ENCODE measurements at places on chromosomes 13 and 19.

DNA sequence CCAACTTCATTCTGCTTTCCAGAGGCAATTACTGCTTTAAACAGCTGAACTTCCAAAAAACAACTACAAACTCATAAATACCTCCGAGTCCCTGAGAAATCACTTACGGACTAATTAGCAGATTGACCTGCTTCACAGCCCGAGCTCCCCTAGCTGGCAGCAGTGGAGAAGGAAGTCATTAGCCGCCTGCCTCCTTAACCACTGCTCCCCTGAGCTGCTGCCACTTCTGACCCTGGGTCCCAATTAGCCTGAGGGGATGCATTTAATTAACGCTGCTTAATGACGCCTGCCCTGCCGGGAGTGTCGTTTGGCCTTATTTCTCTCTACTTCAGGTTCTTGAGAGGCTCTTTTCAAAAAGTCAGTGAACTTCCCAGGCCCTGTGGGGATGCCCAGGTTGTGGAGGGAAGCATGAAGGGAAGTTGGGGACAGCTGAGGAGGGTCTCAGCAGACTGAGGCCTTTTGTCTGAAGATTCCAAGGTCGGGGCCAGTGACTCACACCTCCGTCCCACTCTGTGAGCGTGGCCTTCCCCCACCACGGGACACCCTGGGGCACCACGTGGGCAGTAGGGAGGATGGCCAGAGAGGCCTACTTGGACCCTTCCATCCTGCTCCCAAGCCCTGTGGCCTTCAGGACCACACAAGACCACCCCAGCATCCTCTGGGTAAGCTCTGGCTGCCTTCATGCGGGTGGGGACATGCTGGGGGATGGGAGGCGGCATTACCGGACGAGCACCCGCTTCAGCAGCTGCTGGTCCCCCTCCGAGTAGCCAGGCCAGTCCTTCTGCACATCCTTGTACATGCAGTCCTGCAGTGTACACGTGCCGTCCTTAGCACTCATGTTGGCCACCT is 19.8 kb upstream of the ISYNA1 start:
- H3K4me1 ChIP-seq = peaks cover 13% of the 10 kb centered on the region
- no peak for DNase-seq
- H3K36me3 ChIP-seq = no peaks in the 10 kb centered on the region
- no peaks in the 10 kb centered on the region for H3K27me3 ChIP-seq
- no peak overlapping the region for H3K4me3 ChIP-seq
- no peak overlapping the region for H3K27ac ChIP-seq

GRCh38 chr19:8397271-8397670 is 7.1 kb downstream of the RAB11B start:
- DNase-seq = no peak
- peak overlapping the region; percentile 16 for H3K27ac ChIP-seq
- H3K4me1 ChIP-seq = peaks cover 64% of the 10 kb centered on the region
- no peaks in the 10 kb centered on the region for H3K27me3 ChIP-seq

DNA sequence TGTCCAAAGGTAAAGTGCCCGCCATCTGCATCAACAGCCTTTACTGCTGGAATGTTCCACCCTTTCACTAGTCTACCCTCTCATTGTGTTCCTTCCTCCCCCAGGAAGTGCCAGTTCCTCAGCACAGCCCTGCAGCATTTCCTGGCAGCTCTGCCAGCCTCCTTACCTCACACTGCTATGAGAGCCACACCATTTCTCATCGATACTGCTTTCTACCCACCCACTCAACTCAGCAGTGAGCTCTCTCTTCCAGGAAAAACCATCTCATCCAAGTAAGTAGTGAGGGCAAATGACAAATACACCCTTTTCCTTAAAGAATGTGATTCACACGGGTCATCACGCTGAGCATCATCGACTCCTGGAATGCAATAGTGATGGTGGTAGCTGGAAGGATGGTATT is 19.8 kb downstream of the UQCRFS1 start:
- DNase-seq = no peak
- no peak overlapping the region for H3K4me3 ChIP-seq
- H3K27ac ChIP-seq = no peak overlapping the region
- no peaks in the 10 kb centered on the region for H3K4me1 ChIP-seq

DNA sequence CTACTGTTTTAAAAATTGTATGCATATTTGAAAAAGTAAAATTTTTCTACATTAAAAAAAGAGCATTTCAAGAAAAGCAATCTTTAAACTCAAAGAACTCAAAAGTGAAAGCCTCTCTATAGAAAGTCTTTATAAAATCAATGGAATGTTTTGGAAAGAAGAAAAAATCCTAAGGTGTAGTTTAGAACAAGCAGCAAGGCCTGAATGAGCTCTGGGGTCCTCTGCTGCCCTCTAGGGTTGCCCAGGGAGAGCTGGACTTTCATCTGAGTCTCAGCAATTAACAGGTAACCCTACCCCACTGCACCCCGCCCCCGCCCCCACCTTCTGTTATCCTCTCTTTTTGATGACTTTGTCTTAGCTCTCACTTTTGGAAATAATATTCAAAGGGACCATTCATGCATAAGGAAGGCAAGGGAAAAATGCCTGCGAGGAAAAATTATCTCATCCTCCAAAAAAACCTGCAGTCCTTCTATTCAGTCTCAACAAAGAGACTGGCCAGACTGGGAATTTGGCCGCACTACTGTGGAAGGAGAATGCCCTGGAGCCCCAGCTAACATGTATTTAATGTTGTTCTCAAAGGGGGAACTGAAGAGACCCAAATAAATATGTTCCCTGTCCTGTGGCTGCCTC is 24.1 kb downstream of the SLC25A30 start:
- no peak overlapping the region for H3K4me3 ChIP-seq
- H3K27me3 ChIP-seq = no peaks in the 10 kb centered on the region
- peak; percentile 71 for DNase-seq
- H3K27ac ChIP-seq = no peak overlapping the region
- H3K4me1 ChIP-seq = no peaks in the 10 kb centered on the region
- no peaks in the 10 kb centered on the region for H3K36me3 ChIP-seq

DNA sequence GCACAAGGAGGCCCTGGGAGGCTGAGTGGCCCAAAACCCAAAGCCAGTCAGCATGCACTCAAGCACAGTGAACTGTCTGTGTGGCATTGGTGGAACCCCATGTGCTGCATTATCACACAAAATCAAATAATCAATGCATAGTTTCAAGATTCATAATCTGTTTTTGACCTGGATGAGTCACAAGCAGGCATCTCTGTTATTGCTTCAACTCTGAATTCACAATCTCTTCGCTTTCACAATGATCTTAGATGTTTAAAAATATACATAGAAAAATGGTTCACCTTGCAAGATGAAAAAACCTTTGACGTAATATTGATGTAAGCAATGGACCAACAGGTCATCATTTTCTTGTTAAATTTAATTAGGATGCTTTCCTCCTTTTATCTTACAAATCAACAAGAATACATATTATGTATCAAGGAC is 455.4 kb downstream of the IRS2 start:
- no peak overlapping the region for H3K27ac ChIP-seq
- H3K36me3 ChIP-seq = no peaks in the 10 kb centered on the region
- DNase-seq = no peak
- no peak overlapping the region for H3K4me3 ChIP-seq

- no peak overlapping the region for H3K4me3 ChIP-seq
- no peak overlapping the region for H3K27ac ChIP-seq
- H3K4me1 ChIP-seq = no peaks in the 10 kb centered on the region
- H3K27me3 ChIP-seq = no peaks in the 10 kb centered on the region
- DNase-seq = no peak
Measured at GRCh38 chr13:110070046-110070445, 236.9 kb downstream of the COL4A1 start.

DNA sequence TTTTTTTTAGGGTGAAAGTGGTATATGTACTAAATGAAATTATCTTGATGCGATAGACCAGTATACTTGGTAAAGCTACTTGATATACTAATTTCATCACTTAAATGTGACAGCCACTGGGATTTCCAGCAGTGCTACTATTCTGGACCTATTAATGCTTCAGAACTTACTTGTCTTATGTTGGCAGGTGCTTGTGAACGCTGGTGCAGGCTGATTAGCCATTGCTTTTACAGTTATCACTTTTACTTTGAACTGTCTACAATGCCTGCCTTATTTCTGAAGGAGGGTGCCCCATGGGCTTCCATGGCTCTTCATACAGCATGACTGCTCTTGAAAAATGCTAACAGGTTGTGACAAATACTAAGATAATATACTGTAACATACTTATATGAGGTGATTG is 294.7 kb downstream of the GPC6 start:
- no peaks in the 10 kb centered on the region for H3K36me3 ChIP-seq
- H3K27ac ChIP-seq = no peak overlapping the region

GRCh38 chr19:54551293-54551692 is 22.3 kb upstream of the LILRA2 start:
- DNase-seq = no peak
- H3K4me1 ChIP-seq = no peaks in the 10 kb centered on the region
- no peak overlapping the region for H3K27ac ChIP-seq

DNA sequence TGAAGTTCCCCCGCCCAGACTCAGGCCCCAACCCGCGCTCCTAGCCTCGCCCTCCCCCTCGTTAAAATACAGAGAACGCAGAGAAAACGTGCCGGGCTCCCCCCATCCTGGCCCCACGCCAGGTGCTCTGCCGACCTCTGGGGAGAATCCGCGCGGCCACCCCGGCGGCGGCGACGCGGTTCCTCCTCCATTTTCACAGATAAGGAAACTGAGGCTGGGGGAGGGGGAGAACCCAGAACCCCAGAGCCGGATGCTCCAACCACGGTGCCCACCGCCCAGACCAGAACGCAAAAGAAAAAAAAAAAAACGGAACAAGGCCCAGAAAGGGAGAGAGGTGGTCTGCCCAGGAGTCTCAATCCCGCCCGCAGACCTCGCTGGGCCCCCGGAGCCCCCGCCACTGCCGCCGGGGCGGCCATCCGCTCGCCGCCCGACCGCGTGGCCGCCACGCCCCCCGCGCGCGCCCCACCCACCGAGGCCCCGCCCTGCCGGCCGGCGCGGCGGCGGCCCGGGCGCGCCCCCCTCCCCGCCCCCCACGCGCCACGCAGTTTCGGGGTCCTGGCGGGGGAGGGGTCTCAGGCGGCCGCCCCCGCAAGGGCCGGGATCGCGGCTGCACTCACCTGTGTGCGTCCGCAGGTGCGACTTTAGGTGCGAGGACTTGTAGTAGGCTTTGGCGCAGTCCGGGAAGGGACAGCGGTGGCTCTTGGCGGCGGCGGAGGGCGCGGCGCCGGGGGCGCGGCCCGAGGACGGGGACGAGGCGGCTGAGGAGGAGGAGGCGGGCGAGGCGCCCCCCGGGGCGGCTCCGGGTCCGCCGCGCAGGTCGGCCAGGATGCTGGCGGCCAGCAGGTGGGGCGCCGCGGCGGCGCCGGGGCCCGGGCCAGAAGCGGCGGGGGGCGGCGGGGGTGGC is 703 bp downstream of the KLF16 start:
- H3K4me1 ChIP-seq = peaks cover 54% of the 10 kb centered on the region
- no peak for DNase-seq
- peak overlapping the region; percentile 42 for H3K4me3 ChIP-seq
- H3K27me3 ChIP-seq = no peaks in the 10 kb centered on the region
- H3K36me3 ChIP-seq = no peaks in the 10 kb centered on the region

- H3K27me3 ChIP-seq = no peaks in the 10 kb centered on the region
- H3K4me1 ChIP-seq = no peaks in the 10 kb centered on the region
- no peak overlapping the region for H3K4me3 ChIP-seq
- no peak overlapping the region for H3K27ac ChIP-seq
- no peak for DNase-seq
Measured at GRCh38 chr13:77406644-77407440, 79.9 kb upstream of the MYCBP2 start.

GRCh38 chr13:76929320-76929719 is 19.0 kb upstream of the ACOD1 start:
- H3K4me1 ChIP-seq = no peaks in the 10 kb centered on the region
- H3K27me3 ChIP-seq = no peaks in the 10 kb centered on the region
- DNase-seq = no peak
- H3K4me3 ChIP-seq = no peak overlapping the region
- no peak overlapping the region for H3K27ac ChIP-seq
- H3K36me3 ChIP-seq = no peaks in the 10 kb centered on the region

DNA sequence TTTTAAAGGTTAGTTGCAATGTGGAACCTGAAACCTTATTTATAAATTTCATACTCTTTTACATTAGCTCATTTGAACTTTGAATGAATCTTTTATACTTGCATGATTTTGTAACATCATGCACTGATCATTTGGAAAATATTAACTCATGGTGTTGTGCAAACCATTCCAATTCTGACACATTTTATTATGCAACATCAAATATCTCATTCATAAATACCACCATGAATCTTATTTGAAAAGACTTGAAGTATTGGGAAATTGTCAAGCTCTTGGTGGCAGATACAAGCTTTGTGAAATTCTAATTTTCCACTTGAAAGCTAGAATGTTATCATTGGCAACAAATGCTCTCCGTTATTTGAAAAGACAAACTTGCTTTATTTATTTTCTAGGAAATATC is 379.9 kb upstream of the PCDH20 start:
- DNase-seq = no peak
- no peak overlapping the region for H3K4me3 ChIP-seq
- H3K4me1 ChIP-seq = no peaks in the 10 kb centered on the region
- H3K27me3 ChIP-seq = no peaks in the 10 kb centered on the region

DNA sequence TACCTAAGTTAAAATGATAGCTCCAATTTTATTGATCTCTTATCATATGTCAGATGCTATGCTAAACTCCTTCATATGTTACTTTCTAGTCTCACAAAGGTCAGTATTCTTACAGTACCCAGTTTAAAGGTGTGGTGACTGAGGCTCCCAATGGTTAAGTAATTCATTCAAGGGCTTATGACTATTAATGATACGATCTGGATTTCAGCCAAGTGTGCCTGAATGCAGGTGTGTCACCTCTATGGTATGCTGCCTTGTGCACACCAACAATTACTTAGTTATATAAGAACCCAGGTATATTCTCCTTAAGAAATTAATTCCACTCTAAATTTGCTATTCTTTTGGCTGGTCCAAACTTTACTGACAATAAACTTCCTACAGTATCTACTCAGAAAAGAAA is 84.6 kb upstream of the TRPC4 start:
- DNase-seq = no peak
- H3K27me3 ChIP-seq = no peaks in the 10 kb centered on the region
- H3K27ac ChIP-seq = no peak overlapping the region
- no peak overlapping the region for H3K4me3 ChIP-seq
- no peaks in the 10 kb centered on the region for H3K36me3 ChIP-seq
- H3K4me1 ChIP-seq = no peaks in the 10 kb centered on the region

DNA sequence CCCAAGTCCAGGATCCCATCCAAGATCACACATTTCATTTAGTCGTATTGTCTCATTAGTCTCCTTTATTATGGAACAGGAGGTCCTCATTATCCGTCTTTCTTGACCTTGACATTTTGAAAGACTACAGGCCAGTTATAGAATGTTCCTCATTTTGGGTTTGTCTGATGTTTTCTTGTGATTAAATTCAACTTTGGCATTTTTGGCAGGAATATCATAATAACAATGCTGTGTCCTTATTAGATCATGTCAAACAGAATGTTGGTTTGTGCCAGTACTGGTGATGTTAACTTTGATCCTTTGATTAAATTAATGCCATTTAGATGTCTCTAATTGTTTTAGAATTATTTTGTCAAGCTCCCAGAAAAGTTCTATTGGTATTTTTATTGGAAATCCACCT is 106.5 kb upstream of the FRY start:
- no peak overlapping the region for H3K27ac ChIP-seq
- no peak overlapping the region for H3K4me3 ChIP-seq
- no peak for DNase-seq
- H3K36me3 ChIP-seq = no peaks in the 10 kb centered on the region
- no peaks in the 10 kb centered on the region for H3K27me3 ChIP-seq
- H3K4me1 ChIP-seq = peaks cover 50% of the 10 kb centered on the region

GRCh38 chr19:39494661-39495060 is 4.1 kb upstream of the DLL3 start:
- peaks cover 18% of the 10 kb centered on the region for H3K4me1 ChIP-seq
- peaks cover 9% of the 10 kb centered on the region for H3K27me3 ChIP-seq
- no peak overlapping the region for H3K27ac ChIP-seq
- no peak for DNase-seq
- H3K4me3 ChIP-seq = no peak overlapping the region

- H3K27ac ChIP-seq = no peak overlapping the region
- H3K4me3 ChIP-seq = no peak overlapping the region
- H3K27me3 ChIP-seq = no peaks in the 10 kb centered on the region
- H3K4me1 ChIP-seq = no peaks in the 10 kb centered on the region
Measured at GRCh38 chr13:46535825-46536224, 17.1 kb upstream of the LRCH1 start.
